ENCODE measurements at places on chromosomes 1 and 21. TPM values are rescaled to one million over a fixed set of nuclear protein-coding genes. Genes with fewer than 3 reads are reported as not detected.
A peak's percentile ranks its signal among the peaks of the same experiment; 100 is the strongest.

DNA sequence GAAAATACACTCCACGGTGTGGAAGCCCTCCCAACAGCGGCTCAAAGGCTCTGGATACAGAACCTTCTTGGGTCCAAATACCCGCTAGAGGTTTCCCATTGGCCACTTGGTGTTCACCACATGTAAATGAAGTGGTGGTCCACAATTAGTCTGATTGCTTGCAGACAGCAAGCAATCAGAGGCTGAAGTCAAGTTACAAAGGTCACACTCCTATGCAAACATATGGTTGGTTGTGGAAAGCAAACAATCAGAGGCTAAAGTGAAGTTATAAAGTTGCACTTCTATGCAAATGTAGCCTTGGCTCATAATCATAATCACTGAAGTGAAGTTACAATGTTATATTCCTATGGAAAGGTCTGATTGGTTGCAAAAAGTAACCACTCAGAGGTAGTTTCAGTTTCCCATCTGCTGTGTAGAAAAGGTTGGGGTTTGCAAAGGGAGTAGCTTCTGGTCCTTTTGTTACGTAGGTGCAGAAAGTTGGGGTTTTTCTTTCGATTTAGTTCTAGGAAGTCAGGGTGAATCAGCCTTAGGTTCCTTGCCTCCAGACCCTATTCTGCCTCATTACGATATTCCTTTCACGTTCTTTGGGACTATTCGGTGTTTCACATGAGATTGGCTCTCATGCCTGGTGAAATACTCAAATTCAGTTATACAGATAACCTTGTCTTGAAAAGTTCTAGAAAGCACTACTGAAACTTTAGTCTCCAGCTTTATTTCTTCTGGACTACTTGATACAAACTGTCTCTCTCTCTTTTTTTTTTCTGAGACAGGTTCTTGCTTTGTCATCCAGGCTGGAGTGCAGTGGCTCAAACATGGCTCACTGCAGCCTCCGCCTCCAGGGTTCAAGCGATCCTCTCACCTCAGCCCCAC is 36.7 kb upstream of the MTF2 start:
- no peak for DNase-seq

TMPRSS3 gene
- total RNA-seq = not detected

- DNase-seq = no peak
Observed at GRCh38 chr1:162373541-162374260, 3.0 kb downstream of the SPATA46 start.

GRCh38 chr1:116289193-116289592 is 83.9 kb upstream of the ATP1A1 start:
- DNase-seq = no peak

GRCh38 chr1:35186239-35186638 is 6.7 kb downstream of the SFPQ start:
- DNase-seq = no peak

- peak; percentile 62 for DNase-seq
Observed at GRCh38 chr1:36874271-36875060, 159.8 kb downstream of the GRIK3 start.

GNG5 gene
- 67.7 TPM for total RNA-seq

DPT gene
- 121 TPM for total RNA-seq

DNA sequence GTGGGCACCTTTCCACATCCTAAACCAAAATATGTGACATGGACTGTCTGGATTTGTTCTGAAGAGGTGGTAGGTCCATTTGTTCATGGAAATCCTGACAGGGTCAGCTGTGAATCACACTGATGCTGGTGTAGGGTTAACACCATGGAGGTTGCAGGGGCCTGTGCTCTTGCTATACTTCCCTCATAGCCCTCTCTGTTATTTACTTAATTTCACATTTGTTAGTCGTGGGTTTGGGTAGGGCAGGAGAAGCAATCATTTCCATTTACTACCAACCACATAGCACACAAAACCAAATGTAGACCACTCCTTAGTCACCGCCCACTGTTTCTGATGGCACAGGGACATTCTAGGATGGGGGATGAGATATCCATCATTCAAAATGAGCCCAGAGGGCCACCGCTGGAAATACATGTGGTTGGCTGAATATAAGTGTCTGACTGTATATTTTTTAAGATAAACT is 61.8 kb upstream of the POU2F1 start:
- DNase-seq = no peak

GRCh38 chr1:18414321-18414720 is 66.4 kb upstream of the KLHDC7A start:
- no peak for DNase-seq

OXCT2 gene
- total RNA-seq = 1.2 TPM

NBPF6 gene
- not detected for total RNA-seq

DNA sequence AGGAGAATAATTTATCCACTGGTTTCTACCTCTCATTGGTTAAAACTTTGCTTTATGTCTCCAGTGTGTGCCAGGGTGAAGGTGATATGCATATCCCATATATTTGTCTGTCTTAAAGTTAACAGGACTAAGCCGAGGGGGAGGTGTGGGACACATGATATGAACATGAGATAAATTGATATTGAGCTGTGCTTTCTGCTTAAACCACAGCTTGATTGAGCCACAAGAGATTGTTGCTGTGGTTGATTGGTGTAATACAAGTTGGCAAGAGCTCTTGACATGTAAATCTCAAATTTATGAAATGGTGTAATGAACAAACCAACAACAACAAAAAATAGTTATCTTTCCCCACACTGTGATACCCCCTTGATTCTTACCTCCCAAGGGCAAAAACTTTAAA is 1295.5 kb upstream of the NCAM2 start:
- no peak for DNase-seq

DNA sequence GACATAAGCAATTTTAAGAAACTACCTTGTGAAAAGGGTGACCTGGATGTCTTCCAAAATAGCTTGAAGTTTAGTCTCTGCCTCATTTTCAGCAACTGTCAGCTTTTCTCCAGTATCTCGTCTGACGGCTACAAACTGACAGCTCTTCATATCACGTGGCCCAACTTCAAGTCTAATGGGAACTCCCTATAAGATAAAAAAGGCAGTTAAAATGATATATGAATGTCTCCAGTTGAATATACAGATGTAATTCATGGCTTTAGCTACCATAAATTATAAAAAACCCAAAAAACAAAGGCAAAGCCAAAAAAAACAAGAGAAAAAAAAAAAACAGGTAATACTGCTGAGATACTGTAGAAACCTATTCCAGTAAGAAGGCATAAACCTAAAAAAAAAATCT is 44.9 kb upstream of the SLC30A10 start:
- no peak for DNase-seq

GBP6 gene
- total RNA-seq = not detected

RIMS3 gene
- total RNA-seq = 11.2 TPM

DNA sequence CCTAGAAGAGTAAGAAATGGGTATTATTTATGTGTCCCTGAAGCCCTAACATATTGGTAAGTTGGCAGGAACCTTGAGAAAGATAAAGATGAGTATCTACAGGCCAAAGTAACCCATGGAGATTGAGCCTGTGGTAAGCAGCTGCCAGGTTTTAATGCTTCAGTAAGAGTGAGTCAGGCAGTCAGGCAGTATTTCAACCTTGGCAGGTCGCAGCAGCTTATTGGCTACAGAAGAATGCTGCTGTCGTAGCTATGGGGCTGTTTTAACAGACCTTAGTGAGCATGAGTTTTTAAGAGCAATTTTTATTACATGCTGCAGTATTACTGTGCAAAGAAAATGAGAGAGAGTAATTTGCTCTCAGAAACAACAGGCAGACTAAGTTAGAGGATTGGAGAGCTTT is 10.3 kb upstream of the SLC30A10 start:
- DNase-seq = no peak

SPRR1B gene
- not detected for total RNA-seq

GRCh38 chr1:244214009-244214967 is 163.2 kb downstream of the ZBTB18 start:
- no peak for DNase-seq

MROH9 gene
- 0.24 TPM for total RNA-seq

- DNase-seq = no peak
Observed at GRCh38 chr21:45965084-45965809, 16.3 kb upstream of the COL6A1 start.

PADI2 gene
- total RNA-seq = 1.6 TPM

LAX1 gene
- total RNA-seq = 0.81 TPM

KCNA3 gene
- 0.60 TPM for total RNA-seq

DNA sequence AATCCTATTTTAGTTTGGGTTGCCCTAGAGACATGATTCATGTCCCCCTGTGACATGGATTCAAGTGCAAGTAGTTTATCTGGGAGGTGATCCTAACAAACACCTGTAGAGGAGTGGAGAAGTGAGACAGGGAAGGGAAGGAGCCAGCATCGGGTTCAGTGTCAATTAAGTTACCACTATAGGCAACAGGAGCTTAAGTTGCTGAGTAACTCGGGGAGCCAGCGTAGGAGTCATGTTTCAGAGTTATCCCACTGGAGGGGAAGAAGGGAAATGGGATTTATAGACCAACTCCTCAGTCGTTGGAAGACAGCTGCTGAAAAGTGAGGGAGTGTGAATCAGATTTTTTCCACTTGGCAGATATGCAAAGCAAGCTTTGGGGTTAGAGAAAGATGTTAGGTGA is 54.9 kb downstream of the SLC30A7 start:
- no peak for DNase-seq

DNA sequence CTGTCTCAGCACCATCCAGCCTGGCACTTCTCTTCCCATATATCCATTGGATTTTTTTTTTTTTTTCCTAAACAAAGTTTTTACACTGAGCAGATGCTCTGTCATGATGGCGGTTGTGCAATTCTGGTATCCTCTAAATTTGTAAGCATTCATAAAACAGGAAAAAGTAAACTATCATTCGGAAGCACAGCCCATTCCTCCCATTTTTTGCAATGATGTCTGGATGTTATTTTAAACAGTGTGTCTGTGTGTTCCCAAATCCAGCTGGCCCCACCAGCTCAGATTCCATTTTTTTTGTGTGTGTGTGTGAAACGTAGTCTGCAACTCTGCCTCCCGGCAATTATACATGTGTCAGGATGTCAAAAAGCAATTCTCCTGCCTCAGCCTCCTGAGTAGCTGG is 33.5 kb downstream of the PDPN start:
- DNase-seq = peak; percentile 12

TLCD4 gene
- 17.4 TPM for total RNA-seq

PDZK1 gene
- total RNA-seq = 0.29 TPM

DNA sequence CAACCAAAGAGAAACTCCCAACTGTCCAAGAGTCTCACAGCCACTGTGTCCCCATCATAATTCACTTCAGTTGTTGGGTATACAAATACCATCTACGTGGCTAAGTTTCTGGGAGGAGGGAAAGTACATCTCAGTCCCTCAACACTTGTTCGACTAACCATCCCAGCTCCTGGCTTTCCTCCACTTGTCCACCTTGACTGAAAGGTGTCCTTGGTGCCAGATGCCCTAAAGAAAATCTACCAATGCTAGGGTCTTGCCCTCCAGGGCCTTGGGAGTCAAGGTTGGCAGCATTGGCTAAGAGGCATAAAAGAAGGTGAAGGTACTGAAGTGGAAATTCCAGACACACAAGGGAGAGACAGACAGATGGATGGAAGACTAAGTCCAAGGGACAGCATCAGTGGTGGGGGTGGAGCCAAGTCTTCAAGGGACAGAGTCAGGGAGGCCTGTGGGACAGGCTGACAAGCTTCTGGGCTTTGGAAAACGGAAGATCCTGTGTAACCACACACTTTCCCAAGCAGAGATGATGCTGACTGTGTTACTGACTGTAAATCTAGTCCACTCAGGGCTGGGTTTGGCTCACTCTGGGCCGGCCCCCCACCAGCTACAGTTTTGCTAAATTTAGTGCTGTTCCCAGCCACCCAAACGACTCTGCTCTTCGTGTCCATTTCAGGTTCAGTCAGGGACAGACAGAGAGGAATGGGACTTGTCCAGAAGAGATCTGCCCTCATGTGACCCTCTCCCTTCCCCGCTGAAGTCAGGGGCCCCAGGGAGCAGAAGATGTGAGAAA is 60.1 kb downstream of the CD34 start:
- DNase-seq = no peak

DNA sequence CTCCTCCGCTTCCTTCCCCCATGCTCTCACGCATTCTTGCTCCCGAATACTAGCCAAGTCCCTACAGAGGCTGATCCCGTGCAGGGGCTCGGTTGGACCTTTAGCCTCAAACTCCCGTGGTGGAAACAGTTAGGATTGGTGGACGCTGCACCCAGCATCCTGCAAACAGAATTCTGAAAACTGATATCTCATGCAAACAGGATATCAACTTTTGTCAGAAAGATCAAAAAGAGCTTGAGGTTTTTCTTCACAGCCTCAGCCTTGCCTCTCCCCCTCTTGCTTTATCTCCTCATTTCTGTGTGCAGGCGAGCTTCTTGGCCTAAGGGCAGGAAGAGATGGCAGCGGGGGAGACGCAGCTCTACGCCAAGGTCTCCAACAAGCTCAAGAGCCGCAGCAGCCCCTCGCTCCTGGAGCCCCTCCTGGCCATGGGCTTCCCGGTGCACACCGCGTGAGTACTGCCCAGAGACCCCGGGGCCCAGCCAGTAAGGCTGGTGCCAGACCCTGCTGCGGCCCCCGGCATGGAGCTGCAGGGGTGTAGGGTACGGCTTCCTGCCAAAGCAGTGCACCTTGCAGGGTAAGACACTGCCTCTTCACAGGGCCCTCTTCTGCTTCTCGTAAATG is at the start of gene UBASH3A:
Gene UBASH3A (plus strand): TSS at position 292 of the 621 bp plus-strand sequence. CDS start 44 bp downstream, at position 336.
- no peak for DNase-seq

AMY2B gene
- 15.6 TPM for total RNA-seq

DNA sequence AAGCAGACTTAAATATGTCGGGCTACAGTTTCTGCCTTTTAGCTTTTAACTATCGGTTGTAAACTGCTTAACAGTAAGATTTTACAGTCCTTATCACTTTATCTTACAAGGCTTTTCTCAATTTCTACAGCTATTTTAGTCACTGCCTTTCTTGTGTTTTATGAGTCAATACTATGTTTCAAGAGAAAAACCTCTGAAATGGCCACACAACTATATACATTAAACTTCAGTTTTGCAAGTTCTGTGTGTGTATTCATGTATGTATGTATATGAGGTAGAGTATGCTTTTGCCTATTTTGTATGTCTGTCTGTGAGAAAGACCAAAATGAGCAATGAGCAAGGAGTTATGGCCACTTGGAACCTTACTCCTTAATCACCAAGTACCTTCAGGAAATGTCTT is 169.8 kb downstream of the SYT2 start:
- DNase-seq = no peak

DNA sequence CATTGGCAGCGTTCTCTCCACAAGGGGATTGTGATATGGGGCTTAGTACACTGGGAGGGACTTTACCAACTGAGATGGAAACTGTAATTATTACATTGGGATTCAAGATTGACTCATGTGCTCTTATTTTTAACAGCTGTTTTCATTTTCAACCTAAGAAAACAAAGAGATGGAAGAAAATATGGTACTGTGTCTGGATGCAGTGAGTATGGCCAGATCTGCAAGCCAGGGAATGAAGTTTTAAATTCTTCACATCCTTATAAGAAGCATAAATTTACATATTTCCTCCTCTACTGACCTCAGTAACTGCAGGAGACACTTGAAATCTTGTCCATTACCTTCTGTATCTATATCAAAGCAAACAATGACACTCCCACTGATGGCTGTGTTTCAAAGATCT is 81.5 kb upstream of the EDEM3 start:
- no peak for DNase-seq

TEX38 gene
- not detected for total RNA-seq

MMEL1 gene
- 1.8 TPM for total RNA-seq

GRCh38 chr1:166120281-166120680 is 46.5 kb downstream of the FAM78B start:
- DNase-seq = no peak

HORMAD1 gene
- total RNA-seq = 0.65 TPM

GRCh38 chr1:163771637-163772036 is 449.9 kb downstream of the NUF2 start:
- no peak for DNase-seq

- DNase-seq = no peak
Observed at GRCh38 chr1:23466423-23466989, 17.5 kb downstream of the ASAP3 start.

Data from posterior vena cava (tissue), 2 donors.